Cerebellum (tissue), 4 donors: ENCODE measurements at places on chromosomes 12 and 14.

- no peak for DNase-seq
Measured at GRCh38 chr14:32629236-32629635, 300.1 kb downstream of the AKAP6 start.

DNA sequence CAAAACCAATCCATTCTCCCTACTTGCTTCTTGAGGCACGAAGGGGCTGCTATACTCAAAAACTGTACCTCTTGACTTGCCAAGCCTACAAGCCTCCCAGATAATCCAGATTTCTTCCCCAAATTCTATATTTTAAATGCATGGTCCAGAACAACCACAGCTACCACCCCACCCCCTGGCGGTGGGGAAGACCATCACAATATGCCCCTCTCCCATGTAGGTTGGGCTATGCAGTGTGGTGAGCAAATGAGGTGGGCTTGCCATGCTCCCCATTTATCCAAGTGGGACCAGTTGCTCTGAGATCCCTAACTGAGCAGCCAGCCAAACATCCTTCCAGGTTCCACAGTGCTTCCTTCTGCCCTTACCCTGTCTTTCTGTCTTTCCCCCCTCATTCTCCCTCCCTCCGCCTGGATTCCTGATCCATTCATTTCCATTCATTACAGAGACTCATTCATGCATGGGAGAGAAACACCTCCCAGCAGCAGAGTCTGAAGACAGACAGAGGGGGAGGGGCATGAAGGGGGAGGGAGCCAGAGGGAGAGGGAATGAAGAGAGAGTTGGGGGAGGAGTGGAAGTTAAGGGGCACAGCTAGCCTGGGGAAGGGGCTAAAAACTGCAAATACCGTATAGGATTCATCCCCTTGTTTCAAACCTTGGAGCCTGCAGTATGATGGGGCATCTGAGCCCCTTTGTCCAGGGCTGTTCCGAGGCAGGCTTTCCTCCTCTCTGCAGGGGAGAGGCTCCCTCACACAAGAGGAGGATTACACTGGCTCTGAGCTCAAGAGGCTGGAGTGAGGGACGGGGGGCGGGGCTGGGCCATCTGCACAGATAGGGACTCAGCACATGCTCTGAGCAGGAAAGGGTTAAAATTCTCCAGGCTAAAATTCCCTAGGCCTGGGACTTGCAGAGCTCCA is 4.4 kb downstream of the ZNF219 start:
- DNase-seq: peak; percentile 78

DNA sequence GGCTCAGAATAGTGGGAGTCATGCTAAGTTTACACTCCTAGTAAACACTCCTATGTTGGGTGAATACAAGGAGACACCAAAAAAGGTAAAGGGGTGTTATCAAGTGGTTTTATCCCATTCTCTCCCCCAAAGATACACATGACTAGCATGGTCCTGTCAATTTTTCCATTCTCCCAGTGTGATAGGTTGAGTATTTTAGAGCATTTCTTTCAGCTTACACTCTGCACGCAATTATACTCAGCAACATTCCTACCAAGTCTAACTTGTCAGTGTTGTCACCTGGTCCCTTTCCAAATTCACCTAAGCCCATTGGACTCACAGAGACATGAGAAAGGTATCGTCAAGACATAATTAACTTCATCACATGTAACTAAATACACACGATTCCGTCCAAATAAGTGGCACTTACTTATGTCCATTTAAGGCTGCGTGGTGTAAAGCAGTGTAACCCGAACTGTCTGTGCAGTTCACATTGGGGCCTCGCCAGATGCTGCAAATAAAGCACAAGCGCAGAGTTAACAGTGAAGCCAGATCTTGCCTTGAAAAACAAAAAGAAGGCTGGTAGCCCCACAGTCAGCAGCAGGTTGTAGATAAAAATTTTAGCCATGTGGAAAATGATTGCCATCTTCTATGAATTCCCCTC is 159.7 kb downstream of the ANKS1B start:
- DNase-seq: no peak

- DNase-seq: no peak
Measured at GRCh38 chr12:90745211-90745610, 209.8 kb downstream of the CCER1 start.

GRCh38 chr12:50934981-50935807 is 17.1 kb upstream of the HIGD1C start:
- no peak for DNase-seq

DNA sequence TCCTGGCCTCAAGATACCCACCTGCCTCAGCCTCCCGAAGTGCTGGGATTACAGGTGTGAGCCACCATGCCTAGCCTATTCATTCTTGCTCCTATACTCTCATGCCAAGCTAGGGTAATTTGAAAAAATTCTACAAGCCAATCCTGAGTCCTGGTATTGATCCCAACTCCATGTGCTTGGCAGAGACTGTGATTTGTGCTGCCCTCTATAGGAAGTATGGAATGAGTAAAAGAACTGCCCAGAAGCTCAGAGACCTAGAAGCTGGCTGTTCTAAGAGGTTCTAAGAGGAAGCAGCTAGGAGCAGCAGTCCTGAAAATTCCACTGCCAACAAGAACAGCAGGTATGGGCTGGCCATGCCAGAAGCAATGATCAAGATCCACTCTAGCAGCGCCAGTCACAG is 402.5 kb downstream of the PCNX1 start:
- peak; percentile 34 for DNase-seq

DNA sequence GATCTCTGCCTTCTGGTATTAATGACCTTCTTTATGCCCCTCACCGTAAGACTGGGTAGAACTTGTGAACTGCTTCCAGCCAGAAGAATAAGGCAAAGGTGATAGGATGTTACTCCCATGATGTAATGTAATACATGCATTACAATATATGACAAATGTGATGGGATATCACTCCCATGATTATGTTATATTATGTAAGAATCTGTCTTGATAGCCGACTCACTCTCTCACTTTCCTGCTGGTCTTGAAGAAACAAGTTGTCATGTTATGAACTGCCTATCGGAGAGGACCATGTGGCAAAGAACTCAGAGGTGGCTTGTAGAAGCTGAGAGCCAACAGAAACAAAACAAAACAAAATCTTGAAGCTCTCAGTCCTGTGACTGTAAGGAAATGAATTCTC is 30.6 kb upstream of the OSBPL8 start:
- DNase-seq: no peak

DNA sequence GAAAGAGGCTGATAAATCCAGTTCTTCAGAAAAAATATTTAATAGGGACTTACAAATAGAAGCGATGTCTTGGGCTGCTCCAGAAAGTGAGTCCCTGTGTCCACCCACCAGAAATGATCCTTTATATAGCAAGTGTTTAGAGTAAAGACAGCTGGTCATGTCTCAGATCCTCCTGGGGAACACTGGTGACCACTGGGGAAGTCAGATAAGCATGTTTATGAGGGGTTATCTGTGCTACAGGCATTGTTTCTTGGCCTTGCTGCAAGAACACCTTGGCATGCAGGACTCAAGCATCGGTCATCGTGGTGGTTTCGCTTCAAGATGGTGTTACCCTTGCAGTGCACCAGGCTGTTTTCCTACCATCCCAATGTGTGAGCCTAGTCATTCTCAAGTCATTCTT is 27.2 kb downstream of the CPM start:
- no peak for DNase-seq

DNA sequence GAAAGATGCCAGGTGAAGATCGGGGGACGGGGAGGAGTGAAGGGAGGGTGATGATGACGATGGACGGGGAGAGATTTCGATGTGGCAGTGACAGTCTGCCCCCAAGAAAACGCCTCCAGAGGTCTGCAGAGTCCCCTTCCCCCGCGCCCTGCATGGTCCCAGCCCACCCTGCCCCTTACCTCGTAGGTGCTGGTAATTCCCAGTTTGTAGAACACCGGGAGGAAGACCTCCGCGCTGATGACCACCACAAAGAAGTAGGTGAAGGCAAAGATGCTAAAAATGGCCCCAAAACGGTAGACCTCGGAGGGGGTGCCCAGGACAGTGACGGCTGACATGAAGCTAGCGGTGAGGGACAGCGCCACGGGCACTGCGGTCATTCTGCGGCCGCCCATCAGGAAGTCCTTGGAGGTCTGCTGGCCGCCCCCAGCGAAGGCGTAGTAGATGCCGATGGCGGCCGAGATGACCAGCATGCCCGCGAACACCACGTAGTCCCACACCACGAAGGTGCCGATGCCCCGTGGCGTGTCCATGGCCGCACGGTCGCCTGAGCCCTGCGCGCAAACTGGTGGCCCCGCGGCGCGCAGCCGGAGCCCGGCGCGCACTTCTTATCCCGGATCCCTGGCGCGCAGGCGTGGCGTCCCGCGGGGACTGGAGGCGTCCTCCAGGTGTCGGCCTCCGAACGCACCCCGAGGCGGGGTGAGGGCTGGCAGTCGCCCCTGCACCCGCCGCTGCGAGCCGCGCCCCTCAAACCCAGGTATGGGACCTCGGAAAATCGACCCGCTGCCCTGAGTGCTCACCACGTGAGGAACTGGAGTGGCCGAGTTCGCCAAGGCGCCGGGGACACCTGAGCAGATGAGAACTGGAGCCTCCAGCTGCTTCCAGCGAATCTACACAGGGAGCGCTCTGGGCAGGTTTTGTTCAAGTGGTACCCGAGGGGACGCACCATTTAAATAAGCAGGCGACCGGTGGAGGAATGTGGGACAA is at the start of gene SLC5A8:
TSS of gene SLC5A8 (minus strand) at position 920 of the 984 bp plus-strand sequence. CDS start at position 530, 390 bp downstream.
- no peak for DNase-seq

DNA sequence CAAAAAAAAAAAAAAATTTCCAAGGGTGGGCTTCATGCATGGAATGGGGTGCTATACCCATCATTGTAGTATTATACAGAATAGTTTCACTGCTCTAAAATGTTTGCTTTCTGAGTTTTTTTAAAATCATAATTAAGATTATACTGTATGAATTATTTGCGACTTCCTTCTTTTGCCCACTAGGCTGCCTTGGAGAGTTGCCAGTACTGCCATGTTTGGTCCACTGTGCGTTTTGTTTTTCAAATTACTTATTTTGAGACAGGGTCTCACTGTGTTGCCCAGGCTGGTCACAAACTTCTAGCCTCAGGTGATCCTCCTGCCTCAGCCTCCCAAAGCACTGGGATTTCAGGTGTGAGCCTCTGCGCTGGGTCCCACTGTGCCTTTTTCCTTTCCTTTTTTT is 19.9 kb downstream of the PLBD2 start:
- no peak for DNase-seq

DNA sequence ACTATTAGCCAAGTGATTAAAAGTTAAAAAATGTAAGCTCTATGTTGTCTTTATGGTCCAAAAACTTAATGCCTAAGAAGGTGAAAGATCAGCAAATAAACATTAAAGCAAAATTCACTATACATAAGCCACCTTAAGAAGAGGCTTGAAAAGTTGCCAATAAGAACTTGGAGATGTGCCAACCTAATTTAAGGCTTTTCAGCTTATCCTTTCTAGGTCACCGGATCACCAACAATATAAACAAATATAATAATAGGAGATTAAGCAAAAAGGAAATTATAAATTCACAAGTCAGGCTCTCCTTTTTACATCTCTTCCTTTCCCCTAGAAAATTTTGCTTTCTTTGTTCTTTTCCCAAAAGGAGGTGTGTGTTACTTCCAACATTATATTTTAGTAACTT is 30.9 kb downstream of the SLC2A3 start:
- DNase-seq: no peak

GRCh38 chr14:93183596-93184317 is 940 bp downstream of the MOAP1 start:
- peak; percentile 24 for DNase-seq

DNA sequence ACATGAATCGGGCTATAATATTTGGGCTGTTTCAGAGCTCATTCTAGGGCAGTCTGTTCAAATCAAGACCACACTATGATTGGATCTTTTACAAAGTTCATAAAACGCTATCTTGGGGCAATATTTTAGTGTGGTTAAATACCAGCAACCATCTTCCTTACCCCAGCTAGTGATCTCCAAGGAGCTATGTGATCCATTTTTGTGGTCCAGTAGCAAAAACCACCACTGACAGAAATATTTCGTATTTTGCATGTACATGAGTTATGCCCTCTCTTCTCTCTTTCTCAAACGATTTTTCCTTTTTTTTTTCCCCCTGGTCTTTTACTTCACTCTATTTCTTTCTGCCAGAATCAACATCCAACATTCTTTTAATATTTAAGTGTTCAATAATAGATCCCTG is 280.6 kb upstream of the KITLG start:
- DNase-seq: no peak

GRCh38 chr14:102450206-102451063 is 59.1 kb downstream of the ANKRD9 start:
- DNase-seq: peak; percentile 40

- DNase-seq: no peak
Measured at GRCh38 chr12:71787580-71787979, 32.9 kb downstream of the RAB21 start.

- DNase-seq: no peak
Measured at GRCh38 chr12:52022841-52023181, 16.1 kb downstream of the TAMALIN start.

GRCh38 chr12:124428792-124429281 is 133.9 kb downstream of the RFLNA start:
- DNase-seq: no peak

DNA sequence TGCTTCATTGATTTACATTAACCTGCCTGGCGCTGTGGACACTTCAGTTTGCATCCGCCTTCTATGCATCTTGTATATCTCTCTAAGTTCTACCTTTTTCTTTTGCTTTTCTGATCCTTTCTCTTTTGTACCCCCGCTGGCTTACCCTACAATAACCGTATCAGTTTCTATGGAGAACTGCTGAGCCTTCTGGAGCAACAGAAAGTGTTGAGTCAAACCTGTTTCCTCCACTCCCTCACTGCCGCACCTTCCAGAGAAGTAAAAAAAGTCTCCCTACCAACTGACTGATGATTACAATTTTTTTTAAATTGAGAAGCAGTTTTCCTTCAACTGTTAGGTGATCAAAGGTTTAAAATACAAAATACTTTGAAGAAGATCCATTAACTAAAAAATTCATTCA is 17.4 kb downstream of the EXD2 start:
- no peak for DNase-seq

- no peak for DNase-seq
Measured at GRCh38 chr12:5439371-5439771, 7.5 kb downstream of the NTF3 start.

DNA sequence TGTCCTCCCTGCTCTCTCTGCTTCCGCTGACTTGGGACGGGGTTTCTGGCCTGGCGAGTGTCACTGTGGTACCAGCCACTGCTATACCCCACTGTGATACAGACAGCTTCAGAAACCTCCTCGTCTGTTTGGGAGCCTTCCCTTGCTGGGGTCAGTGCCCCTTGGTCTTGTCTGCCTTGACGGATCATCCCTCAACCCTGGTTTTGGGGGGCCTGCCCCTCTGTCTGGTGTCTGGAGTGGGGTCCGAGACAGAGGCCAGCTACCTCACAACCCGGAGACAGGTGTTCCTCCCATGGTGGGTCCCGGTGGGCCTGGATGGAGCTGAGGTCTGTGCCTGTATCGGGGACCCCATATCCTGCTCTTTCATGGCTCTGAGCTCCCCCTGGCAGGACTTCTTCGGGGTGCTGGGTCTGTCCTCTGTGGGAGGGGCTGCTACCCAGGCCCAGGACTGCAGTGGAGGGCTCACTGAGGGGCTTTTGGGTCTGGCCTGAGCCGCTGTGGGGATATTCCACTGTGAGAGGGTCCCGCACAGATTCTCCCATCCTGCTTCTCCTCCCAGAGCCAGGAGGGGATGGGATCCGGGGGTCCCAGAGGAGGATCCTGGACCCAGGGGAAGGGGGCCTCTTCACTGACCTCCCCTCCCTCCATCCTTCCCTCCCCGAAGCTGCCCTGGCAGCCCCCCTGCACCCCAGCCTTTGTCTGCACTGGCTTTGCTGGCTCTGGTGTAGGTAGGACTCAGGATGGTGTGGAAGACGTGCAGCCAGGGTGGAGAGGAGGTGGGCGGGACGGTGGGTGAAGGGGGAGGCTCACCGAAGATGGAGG is 365.5 kb downstream of the TMEM121 start:
- no peak for DNase-seq

GRCh38 chr14:34872822-34873588 is 2.2 kb downstream of the BAZ1A start:
- no peak for DNase-seq
